GM12865 (cell line): ENCODE measurements at places on chromosomes 5 and 9.
A peak's percentile ranks its signal among the peaks of the same experiment; 100 is the strongest.

DNA sequence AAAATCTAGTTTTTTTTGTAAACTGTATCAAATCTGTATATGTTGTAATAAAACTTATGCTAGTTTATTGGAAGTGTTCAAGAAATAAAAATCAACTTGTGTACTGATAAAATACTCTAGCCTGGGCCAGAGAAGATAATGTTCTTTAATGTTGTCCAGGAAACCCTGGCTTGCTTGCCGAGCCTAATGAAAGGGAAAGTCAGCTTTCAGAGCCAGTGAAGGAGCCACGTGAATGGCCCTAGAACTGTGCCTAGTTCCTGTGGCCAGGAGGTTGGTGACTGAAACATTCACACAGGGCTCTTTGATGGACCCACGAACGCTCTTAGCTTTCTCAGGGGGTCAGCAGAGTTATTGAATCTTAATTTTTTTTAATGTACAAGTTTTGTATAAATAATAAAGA lies 24.3 kb downstream of the HMGCR start:
- DNase-seq = no peak

- DNase-seq = no peak
These were observed 3.8 kb upstream of the PRKAA1 start for GRCh38 chr5:40801771-40802562.

- DNase-seq = no peak
These were observed 82.2 kb upstream of the SLCO6A1 start for GRCh38 chr5:102581011-102581410.

DNA sequence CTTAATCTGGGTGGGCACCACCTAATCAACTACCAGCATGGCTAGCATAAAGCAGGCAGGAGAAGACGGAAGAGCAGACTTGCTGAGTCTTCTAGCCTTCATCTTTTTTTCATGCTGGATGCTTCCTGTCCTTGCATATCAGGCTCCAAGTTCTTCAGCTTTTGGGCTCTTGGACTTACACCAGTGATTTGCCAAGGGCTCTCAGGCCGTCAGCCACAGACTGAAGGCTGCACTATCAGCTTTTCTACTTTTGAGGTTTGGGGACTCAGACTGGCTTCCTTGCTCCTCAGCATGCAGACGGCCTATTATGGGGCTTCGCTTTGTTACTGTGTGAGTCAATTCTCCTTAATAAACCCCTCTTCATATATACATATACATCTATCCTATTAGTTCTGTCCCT lies 180.2 kb downstream of the TRPM3 start:
- DNase-seq = no peak

- peak; percentile 83 for DNase-seq
These were observed 70.9 kb downstream of the GAPVD1 start for GRCh38 chr9:125332527-125332926.

- DNase-seq = no peak
These were observed 252.3 kb upstream of the ADRA1B start for GRCh38 chr5:159663986-159664385.

GRCh38 chr9:129773262-129774048 lies 20.6 kb upstream of the PTGES start:
- DNase-seq = no peak

DNA sequence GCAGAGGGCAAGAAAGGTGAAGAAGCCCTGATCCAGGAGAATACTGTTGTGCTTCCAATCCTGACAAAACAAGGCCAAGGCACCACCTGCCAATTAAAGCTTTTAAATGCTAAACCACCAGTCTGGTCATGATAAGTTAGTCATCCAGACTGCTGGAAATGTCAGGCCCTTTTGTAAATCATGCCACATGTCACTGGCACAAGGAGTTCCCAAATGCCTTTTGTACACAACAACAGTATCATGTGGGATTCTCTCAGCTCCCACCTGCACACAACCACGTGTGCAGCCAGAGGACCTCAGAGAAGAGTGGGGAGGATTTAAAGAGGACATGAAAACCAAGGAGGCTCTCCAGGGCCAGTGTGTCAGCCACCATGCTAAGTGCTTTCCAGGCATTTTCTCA lies 99.3 kb downstream of the CDK5RAP2 start:
- DNase-seq = no peak

DNA sequence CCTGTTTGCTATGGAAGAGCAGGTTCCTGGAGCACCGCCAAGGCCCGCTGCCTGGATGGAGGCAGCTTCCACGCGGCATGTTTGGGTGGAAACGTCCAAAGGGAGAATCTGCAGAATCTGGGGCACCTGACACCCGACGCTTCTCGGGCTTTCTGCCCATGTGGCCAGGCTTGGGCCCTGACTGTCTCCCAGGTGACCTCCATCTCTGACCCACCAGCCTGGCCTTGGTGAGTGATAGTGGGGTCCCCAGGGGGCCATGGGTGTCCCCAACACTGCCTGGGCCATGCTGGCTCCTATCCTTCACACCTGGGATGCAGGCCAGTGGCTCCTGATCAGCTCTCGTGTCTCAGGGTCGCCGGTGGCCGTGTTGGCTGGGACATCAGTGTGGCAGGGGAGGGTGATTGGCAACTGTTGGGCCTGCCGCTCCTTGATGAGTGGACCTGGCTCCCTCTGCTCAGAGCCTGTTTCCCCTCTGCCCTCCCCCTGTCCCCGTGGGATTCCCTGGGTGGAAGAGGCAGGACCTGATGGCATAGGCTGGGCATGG lies 34.0 kb downstream of the GLT6D1 start:
- DNase-seq = no peak

DNA sequence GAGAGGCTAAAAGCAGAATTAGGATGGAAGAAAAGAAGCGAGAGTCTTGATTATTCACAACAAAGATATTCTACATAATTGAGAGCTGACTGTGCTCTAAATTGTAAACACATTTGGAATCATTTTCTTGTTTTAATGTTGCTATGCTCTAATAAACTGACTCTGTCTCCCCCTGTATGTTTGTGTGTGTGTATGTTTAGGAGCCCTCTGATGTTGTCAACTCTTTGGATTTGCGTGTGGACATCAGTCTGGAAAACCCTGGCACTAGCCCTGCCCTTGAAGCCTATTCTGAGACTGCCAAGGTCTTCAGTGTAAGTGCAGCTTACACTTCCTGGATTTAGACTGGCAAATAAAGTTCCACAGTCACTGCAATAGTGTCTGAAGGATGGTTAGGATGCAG lies 37.8 kb downstream of the MOCS2 start:
- no peak for DNase-seq

DNA sequence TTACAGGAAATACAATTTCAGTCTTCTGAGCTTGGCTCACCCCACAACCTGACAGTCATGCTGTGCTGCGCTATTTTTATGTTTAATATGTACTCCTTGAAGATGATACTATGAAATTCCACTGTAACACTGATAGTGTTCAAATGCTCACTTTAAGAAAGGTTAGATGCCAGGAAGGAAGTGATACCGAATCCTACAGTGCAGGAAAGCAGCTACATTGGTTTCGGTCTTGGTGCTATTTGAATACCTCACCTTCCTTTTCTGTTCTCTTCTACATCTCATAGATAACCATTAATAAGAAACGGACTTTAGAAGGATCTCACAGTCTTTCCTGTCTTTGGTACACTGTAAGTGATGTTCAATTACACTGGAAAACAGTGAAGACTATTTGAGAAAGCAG lies 117.6 kb downstream of the SEMA5A start:
- DNase-seq = peak; percentile 21

DNA sequence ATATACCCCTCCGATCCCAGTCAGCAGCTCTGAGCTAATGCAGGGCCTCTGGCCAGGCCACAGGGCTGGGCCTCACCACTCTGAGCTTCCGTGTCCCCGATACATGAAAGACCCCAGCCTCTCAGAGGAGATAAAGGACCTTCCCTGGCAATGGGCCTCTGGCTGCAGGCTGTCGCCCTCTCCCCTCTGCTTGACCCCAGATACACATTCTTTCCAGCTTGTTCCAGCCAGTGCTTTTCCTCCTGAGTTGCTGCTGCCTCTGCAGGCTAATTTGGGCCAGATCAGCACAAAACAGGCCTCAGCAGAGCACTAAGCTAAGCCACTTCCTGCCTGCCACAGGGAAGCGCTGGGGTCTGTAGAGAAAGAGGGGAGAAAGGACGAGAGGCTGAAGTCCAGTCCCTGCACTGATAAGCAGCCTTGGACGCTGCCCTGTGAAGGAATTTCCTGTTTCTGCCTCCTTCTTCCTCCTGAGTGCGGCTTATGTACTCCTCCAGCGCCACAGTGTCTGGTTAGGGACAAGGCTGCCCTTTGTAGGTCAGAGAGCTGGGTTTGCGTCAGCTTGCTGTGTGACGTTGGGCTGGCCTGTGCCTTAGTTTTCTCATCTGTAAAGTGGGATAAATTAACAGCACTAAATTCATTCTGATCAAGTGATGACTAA lies 73.0 kb upstream of the IL17B start:
- no peak for DNase-seq

DNA sequence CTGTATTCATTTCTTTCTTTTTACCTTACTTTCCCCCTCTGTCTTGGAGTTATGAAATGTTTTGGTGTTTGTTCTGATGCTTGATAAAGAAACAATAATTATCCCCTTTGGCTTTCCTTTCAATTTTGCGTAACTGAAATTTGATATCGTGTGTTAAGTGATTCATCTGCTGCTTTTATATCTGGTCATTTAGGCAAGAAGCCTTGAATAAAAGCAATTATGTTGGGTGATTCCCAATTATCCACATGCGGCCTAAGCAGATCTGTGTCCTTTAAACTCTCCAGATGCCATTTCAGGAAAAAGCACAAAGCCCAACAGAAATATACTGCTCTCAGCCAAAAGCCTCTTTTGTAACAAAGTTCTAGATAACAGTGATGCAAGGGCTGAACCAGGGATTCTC lies 92.8 kb downstream of the TAF11L14 start:
- DNase-seq = no peak
